T-helper 9 cell (primary cell): ENCODE measurements at places on chromosomes 2 and 18.

- no peak for DNase-seq
Observed at GRCh38 chr2:132449868-132450267, 33.3 kb downstream of the GPR39 start.

GRCh38 chr2:17765398-17765797, 11.5 kb downstream of the GEN1 start:
- no peak for DNase-seq

- no peak for DNase-seq
Observed at GRCh38 chr2:71747559-71747958, 294.2 kb downstream of the DYSF start.

DNA sequence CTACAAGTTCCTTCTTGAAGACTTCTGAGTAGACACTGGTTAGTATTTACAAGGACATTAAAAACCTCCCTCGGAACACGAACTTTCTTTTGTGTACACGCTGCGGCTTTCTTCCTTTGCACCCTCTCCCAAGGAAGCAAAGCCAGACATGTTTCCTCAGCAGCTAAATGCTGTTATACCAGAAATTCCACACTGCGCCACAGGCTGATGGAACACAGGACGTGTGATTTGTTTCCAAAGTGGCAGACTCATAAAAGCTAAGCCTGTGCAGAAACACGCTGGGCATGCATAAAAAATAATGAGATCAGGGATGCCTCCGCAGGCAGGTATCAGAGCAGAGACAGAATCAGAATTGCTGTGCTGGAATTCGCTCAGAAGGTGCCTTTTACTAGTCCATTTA, 73.0 kb upstream of the RGPD5 start:
- no peak for DNase-seq

DNA sequence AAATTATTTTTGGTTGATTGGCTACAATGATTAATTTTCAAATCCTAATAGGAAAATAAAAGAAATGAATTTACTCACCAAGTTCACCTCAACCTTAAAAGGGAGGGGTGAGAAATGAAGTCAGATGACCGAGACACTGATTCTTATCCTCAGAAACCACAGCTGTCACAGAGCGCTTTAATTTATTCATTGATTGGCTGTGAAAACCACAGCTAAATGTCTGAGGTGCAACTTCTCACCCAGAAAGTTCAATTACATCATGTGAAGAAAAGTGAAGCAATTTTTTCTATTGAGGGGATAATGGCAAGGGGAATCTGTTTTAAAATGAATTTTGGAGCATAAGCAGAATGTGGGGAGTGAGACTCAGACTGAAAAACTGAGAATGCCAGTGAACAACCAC, 128.4 kb downstream of the RNF152 start:
- no peak for DNase-seq

DNA sequence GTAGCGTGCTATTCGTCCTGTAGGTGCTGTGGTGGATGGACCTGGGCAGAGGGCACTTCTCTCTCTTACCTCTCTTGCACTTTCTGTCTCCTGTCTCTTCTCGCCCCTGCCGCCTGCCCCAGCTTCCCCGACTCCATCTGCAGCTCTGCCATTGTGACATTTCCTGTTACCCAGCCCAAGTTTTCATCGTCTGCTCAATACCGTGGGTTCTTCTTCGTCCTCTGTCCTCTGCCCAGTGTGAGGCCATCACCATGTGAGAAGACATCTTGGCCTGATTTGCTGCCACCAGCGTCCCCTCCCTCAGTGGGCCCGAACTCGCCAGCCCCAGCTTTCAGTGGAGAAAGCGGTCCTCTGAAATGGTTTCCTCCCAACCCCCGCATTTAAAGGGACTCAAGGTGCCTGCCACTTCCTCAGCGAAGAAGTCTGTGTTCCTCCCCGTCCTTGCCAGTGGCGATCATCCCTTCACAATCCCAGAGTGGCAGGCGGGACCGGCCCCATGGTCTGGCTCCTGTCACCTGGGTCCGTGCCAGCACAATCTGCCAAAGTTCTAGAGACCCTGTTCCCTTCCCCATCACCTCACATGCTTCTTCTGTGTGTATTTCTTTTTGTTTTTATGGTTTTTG, 18.0 kb downstream of the TGOLN2 start:
- no peak for DNase-seq

GRCh38 chr2:177489719-177490301, 97.2 kb downstream of the AGPS start:
- no peak for DNase-seq

DNA sequence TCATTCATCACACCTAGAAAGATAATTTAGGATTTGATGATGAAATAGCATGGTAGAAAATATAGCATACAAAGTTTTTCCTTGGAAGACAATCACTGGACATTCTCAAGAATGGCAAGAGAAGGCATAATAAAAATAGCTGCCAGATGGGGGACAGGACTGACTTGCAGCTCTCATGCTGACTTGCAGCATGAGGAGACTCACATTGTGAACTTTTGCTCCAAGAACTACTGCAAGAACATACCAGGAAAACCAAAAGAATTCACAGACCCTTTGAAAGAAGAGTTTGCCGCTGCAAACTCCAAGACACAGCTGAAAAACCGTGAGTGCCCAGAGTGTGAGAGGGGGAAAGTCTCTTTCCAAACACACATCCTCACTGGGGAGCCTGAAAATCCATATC, 47.0 kb downstream of the CRYGD start:
- DNase-seq, result no peak

DNA sequence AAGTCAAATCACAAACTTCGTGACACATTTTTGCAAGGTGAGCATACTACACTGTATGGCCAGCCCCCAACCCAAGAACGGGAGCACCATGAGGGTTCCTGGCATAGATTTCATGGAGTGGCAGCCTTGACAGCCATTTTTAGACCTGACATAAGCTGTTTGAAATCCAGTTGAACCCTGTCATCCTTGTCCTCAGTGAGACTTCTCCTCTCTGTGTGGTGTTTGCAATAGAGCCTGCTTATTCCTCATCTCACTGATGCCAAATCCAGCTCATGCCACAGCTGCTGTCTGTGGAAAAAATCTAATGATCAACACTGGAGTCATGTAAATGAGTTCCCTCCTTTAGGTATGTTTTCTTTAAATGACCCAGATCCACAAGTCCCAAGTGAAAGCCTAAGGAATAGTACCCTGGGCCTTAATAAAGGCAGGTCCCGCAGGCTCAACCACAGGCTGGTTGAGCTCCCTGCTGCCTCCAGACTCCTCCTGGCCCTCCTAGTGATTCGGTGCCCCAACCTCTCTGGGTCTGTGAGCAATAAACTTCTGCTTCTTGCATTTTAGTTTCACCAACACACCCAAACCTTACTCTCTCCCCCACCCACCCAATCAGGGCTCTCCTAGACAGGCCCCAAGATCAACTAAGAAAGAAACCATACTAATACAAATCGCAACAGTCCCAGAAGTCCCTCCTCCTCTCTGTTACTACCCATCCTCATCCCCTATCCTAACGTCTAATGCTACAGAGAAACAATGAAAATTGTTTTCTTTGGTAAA, 8.4 kb upstream of the CREG2 start:
- no peak for DNase-seq

DNA sequence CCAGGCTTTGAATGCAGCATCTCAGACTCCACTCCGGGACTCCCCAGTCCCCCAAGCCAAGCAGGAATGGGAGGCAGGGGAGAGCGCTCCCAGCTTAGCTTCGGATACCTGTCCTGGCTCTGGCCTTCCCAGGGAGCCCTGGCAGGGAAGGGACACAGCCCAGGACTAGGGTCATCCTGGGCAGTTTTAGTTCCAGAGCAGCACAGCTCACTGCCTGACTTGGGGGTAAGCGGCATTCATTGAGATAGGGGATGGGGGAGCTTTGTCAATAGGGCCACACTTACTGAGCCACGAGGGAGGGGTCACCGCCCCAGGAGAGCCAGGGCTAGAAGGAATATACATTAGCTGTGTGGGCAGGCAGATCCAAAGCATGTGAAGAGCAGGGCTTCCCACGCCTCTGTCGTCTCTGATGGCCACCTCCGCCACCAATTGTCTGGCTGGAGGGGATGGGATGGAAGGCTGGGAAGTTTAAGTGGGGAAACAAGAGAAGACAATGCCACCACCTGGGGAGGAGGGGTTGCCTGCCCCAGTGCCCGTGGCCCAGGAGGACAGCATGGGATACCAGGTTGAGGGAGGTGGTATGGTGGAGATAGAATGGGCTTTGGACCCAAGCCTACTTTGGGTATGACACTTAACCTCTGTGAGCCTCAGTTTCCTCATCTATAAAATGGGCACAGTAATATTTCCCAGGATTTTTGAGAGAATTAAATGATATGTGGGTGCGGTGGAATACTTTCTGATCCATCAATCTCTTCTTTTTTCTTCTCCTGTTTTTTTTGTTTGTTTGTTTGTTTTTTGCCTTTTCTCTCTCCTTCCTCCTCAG, 40.2 kb downstream of the SCTR start:
- DNase-seq, result no peak

GRCh38 chr2:8316356-8316755, 365.5 kb upstream of the ID2 start:
- DNase-seq, result no peak

GRCh38 chr2:156191527-156191926, 141.0 kb downstream of the NR4A2 start:
- no peak for DNase-seq

GRCh38 chr2:85156619-85157018, 23.4 kb downstream of the TCF7L1 start:
- no peak for DNase-seq

- no peak for DNase-seq
Observed at GRCh38 chr2:196849895-196850294, 40.7 kb upstream of the C2orf66 start.

DNA sequence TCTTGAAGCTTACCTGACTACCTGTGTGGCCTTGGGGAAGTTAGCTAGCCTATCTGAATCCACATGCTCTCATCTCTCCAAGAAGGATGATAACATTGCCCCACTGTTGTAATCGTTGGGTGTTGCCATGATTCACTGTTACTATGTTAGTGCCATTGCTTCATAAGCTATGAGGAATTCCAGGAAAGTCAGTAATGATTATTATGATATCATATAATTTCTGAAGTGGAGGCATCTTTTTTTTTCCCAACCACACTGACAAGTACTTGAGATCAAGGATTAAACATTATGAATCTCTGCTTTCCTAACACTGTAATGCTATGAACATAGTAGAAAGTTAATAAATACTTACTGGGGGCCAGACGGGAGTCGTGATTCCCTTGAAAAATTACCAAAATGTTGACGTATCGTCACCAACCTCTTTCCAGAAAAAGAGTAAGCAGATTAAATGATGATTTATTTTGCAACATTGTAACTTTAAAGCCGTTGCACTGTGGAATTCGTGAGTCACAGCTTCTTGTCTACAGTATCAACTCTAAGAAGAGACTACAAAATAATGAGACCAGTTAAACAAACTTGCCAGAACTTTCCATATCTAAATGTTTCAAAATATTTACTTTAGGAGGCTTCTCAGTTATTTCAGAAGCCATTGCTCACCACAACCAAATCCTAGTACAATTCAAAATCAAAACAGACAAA, 459.9 kb downstream of the PIK3C3 start:
- DNase-seq, result no peak

- DNase-seq, result no peak
Observed at GRCh38 chr18:38759457-38759856, 1193.9 kb upstream of the CELF4 start.

DNA sequence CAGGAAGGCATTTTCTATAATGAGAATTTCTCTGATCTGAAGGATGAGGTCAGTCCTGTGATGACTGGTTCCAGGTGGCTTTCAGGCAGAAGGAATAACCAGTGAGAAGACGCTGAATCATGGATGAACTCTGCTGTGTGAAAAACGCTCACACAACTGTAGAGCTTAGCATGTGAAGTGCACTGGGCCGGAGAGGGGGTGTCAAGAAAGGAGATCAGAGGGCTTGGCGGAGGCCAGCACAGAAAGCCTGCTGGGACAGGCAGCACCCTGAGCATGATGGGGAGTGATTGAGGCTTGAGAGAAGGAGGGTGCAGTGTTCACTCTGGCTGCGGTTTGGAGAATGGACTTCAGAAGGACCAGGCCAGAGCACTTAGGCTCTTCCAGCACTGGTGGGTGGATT, 236.5 kb downstream of the TPGS2 start:
- DNase-seq, result no peak

DNA sequence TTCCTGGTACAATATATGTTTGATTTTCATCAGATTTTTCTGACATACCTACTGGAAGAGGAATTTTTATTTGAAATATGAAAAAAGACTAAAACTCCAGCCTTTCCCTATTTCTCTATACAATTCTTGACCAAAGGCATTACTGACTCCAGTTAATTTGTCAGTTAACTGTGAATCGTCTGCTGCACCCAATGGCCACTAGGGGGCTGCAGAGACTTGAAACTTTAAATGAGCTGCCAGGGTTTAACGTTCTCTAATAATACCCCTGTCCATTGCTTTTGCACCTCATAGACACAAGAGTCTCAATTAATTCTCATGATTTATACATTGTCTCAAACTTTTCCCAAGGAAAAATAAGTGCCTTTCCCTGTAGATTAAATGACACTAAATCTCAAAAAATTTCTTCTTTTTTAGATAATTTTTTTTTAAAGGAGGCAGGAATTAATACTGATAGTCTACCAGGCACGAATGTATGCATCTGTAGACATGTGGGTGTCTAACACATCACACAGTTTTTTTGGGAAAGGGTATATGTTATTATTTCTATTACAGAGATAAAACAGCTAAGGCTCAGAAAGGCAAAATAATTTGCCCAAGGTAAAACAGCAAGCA, 1.8 kb upstream of the ALK start:
- peak; percentile 10 for DNase-seq

DNA sequence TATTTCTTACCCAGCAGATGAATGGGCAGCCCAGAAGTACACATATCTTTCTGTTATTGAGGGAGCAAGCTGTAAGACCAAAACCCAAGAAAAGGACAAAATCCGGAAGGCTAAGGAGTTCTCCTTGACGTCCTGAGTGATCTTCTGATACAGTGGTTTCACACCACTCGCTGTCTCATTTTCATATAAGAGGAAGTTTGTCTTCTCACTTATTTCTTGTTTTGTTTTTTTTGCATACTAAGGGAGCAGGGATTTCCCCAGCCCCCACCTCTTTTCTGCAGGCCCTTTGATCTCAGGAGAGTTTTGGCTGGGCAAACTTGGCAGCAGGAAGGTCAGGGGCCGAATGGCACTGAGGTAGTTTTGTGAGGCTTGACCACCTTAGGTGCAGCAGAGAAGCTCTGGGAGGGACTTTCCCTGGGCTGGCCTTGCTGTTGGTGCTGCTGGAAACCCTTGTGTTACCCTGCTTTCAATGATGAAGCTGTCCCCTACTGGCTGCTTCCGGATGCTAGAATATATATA, 13.3 kb downstream of the CHRNA1 start:
- peak; percentile 37 for DNase-seq

DNA sequence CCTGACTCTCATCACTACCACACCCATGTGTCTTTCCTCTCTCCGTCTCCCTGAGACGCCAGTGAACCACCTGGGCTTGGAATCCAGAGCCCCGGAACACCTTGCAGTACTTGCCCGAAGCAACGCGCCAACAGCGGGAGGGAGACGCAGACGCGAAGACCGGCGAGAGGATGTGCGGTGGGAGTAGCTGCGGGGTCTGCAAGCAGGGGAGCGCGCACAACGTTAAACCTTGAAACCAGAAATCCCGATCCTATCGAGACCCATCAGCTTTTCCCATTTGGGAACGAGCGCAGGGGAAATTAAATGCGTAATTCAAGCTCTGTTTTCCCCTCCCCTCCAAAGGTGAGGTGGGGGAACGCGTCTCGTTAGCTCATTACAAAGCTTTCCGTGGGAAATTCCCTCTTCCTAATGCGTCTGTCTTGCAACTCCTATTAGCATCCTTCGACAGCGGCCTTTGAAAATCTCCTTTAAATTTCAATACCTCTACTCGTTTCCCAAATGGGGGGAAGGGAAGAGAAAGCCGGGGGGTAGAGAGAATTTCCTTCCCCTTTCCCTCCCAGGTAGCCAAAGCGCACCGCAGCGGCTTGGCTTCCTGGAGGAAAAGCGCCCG, 421 bp upstream of the CNTNAP5 start:
- no peak for DNase-seq

- no peak for DNase-seq
Observed at GRCh38 chr2:184695-185094, 79.1 kb downstream of the SH3YL1 start.
